Uterus (tissue), 4 donors: ENCODE measurements at places on chromosomes 11 and 22.

DNA sequence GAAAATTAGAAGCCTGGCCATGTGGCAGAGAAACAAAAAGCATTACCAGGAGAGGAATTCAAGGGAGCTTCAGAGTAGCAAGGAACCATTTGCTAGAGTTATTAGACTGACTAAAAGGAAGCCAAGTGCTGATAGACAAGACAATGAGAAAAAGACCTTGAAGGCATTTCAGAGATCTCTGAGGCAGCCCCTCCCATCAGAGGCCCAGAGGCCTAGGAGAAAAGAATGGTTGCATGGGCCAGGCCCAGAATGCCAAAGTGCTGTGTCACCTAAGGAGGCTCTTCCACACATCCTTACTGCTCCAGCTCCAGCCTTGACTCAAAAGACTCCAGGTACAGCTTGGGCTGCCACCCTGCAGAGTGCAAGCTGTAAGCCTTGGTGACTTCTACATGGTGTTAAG, 61.8 kb upstream of the POU2AF2 start:
- DNase-seq = no peak

GRCh38 chr11:76663486-76663810, 7.1 kb downstream of the LRRC32 start:
- DNase-seq = no peak

DNA sequence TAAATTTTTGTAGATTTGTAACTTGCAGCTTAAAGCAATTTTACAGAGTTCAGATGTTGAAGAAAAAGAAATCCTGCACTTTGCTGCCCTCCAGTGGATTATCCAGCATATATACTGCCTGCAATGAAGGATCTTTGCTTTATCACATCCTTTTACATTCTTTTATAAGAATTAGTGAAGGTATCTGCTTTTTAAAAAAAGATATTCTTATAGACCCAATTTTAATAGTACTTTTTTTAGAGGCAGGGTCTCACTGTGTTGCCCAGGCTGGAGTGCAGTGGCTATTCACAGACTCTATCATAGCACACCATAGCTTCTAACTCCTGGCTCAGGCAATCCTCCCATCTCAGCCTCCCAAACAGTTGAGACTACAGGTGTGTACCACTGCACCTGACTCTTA, 60.7 kb downstream of the TTC17 start:
- no peak for DNase-seq

- DNase-seq = no peak
Observed at GRCh38 chr22:39309881-39310714, 9.3 kb downstream of the RPL3 start.

GRCh38 chr22:41285441-41285819, 557 bp downstream of the RANGAP1 start:
- peak; percentile 46 for DNase-seq

- DNase-seq = no peak
Observed at GRCh38 chr11:75326439-75326810, 25.0 kb downstream of the ARRB1 start.
